Stimulated activated CD4-positive, alpha-beta T cell treated with anti-CD3 and anti-CD28 coated beads, TNF-alpha, amount 100 ng/mL, for 48 hours (primary cell): ENCODE measurements at places on chromosomes 11 and 22.

GRCh38 chr11:10982704-10983510 is 125.1 kb upstream of the ZBED5 start:
- no peak for DNase-seq

DNA sequence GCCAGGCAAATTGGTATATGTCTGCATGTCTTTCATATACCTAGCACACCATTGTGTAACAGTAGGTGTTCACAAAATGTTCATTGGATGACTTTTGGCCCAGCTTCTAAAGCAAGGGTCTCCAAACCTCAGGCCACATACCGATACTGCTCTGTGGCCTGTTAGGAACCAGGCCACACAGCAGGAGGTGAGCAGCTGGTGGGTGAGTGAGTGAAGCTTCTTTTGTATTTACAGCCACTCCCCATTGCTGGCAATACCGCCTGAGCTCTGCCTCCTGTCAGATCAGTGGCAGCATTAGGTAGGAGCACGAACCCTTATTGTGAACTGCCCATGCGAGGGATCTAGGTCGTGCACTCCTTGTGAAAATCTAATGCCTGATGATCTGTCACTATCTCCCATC is 836.6 kb downstream of the NTM start:
- DNase-seq, result no peak

DNA sequence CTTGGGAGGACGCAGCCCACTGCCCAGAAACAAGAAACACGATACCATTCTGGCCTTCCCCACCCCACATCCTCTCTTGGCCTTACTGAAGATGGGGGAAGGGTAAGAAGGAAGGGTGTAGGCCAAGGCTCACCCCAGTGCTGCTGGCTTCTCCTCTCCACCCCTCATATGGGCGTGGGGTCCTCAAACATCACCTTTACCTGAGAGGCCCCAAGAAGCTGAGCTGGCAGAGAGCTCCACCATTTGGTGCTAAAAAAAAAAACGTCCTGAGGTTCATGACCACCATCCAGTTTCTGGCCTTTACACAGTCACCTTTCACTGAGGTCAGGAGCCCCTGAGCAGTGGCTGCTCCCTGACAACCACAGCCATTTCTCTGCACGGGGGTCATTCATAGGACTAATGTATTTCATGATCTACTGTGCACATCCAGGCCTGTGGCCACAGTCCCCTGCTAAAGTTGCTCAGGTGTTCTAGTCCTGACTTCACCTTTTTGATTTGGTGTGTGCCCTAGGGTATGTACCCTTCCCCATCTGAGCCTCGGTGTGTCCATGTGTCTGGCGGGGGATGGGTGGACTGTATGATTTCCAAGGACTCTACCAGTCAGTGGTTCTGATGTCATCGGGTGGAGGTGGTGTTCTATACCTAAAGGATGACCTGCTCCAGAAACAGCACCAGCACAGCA is 15.1 kb downstream of the RHOG start:
- no peak for DNase-seq

- DNase-seq, result no peak
Observed at GRCh38 chr11:65611028-65611757, 2.8 kb downstream of the MAP3K11 start.

DNA sequence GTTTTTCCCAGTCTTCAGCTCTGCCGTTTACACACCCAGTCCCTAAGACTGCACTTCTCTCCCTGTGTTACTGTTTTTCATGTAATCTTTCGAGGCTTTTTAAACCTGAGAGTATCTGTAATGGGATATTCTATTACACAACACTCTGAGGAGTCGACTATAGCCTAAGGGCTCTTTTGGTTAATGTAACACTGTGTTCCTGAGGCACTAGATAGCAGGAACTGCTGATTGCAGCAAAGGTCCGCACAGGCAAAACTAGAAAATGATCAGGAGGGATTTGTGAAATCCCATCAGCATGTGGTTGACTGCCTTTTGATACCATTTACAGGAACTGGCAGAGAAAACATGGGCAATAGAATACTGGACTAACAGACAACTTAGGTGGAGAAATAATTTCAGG is 512.3 kb upstream of the RAG2 start:
- no peak for DNase-seq
